ENCODE measurements at places on chromosomes 3 and 15. TPM values are rescaled to one million over a fixed set of nuclear protein-coding genes. Genes with fewer than 3 reads are reported as not detected.

- no peak for DNase-seq
These were observed 64.0 kb upstream of the SKOR1 start for GRCh38 chr15:67761343-67761742.

CD96 gene
- 0.09 TPM for total RNA-seq

GRCh38 chr15:67415181-67415580 is 105.8 kb upstream of the C15orf61 start:
- no peak for DNase-seq

- no peak for DNase-seq
These were observed 121.5 kb upstream of the SATB1 start for GRCh38 chr3:18546632-18547031.

COL6A6 gene
- 18.6 TPM for total RNA-seq

DNA sequence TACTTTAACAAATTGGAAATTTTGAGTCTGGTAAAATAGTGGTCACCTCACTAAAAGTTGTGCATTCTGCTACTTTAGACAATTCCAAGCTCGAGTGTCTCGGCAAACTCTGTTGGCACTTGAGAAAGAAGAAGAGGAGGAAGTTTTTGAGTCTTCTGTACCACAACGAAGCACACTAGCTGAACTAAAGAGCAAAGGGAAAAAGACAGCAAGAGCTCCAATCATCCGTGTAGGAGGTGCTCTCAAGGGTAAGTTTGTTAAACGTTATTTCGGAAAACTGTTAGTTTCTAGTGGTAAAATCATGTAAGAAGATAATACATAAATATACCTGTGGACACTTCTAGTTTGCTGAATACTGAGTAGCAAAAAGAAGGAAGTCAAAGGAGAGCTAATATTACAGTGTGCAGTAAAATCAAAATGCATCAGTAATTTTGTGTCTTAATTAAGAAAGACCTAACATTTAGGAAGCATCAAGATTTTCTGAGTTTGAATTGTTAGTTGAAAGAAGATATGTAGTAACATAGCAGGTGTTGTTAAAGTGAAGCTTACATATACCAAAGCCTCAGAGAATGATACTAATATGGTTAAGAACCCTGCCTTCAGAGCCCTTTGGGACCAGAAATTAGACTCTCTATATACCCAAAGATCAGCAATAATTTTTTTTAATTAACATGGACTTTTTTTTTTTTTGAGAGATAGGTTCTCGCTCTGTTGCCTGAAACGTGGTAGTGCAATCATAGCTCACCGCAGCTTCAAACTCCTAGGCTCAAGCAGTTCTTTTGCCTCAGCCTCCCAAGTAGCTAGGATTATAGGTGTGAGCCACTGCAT is 23.0 kb downstream of the BUB1B start:
- DNase-seq, result no peak

- DNase-seq, result no peak
These were observed 408.2 kb upstream of the THBS1 start for GRCh38 chr15:39172380-39173281.

- DNase-seq, result peak; percentile 64
These were observed 270.6 kb upstream of the TPRG1 start for GRCh38 chr3:188901126-188901525.

- DNase-seq, result no peak
These were observed 116.4 kb upstream of the ARHGEF3 start for GRCh38 chr3:56918111-56918568.

- DNase-seq, result no peak
These were observed 142.1 kb downstream of the NUP210 start for GRCh38 chr3:13277860-13278531.

- no peak for DNase-seq
These were observed 24.1 kb upstream of the NEDD4 start for GRCh38 chr15:56017511-56017910.

PLIN1 gene
- total RNA-seq, result 0.41 TPM

DNA sequence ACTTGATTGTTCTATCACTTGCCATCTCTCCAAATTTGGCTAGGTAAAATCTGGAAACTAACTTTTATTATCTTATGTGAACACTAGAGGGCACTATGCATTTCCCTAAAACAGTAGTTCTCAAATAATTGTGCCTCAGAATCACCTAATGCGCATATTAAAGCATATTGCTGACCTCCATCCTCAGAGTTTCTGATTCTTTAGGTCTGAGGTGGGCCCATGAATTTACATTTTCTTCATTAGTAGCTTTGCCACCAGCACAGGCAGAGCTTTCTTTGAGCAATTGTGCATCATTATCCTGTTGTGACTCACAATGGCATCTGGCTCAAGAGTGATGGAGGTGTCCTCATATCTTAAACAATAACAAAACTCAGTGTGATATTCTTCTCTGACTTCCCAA is 17.5 kb upstream of the BCHE start:
- DNase-seq, result peak; percentile 34

DNA sequence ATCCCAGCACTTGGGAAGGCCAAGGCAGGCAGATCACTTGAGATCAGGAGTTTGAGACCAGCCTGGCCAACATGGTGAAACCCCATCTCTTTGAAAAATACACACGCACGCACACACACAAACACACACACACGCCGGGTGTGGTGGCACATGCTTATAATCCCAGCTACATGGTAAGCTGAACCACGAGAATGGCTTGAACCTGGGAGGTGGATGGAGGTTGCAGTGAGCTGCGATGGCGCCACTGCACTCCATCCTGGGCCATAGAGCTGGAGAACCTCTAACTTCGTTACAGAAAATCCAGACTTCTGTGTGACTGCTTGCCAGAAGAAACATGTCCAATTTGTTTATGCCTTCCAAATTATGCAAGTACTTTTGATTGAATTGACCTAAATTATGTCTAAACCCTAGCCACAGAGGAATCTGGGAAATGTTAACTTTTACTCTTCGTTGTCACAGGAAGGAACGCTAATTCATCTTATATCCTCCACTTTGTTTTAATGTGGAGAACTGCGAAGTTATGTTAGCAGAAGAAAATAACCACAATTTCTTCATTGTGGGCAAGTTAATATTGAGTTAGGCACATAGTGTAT is 21.7 kb downstream of the TRIM59 start:
- DNase-seq, result no peak

CPNE9 gene
- total RNA-seq, result not detected

BNC1 gene
- total RNA-seq, result 0.27 TPM

GRCh38 chr3:105553851-105554250 is 187.1 kb downstream of the ALCAM start:
- DNase-seq, result peak; percentile 5

DNA sequence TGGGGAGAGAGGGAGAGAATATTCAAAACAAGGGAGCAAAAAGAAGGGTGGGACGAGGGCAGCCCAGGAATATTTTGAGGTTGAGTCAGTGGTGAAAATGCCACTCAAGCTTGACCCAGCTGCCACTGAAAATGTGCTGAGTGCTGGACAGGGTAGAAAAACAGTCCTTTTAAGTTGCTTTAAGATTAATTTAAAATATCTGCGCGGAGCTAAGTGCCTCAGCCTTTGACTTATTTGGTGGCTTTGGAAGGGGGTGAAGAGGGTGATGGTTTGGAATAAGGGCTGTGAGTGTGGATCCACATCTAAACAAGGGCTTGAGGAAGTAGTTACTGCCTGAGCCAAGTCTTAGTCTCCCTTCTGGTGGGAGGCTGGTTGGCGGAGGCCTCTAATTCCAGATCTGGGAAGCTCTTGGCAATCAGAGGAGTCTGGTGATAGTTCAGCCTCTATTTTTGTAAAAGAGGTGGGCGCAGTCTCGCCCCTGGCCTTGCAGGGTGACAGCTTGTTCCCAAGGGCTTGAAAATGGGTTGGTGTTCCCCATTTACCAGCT is 280.8 kb upstream of the ROPN1 start:
- DNase-seq, result no peak

- DNase-seq, result no peak
These were observed 44.8 kb downstream of the FOXL2 start for GRCh38 chr3:138902171-138902570.

- DNase-seq, result peak; percentile 38
These were observed 3.2 kb downstream of the SENP7 start for GRCh38 chr3:101509811-101510210.

- no peak for DNase-seq
These were observed 65.9 kb upstream of the IGSF10 start for GRCh38 chr3:151526757-151527156.

PLSCR1 gene
- total RNA-seq, result 173 TPM

PLD1 gene
- total RNA-seq, result 23.1 TPM

GRCh38 chr3:14602804-14603644 is 48.5 kb upstream of the CCDC174 start:
- DNase-seq, result no peak

PLA2G4E gene
- total RNA-seq, result not detected

GRCh38 chr15:31084176-31084575 is 17.3 kb downstream of the TRPM1 start:
- no peak for DNase-seq

GRCh38 chr3:42195879-42196330 is 70.1 kb downstream of the CCK start:
- peak; percentile 38 for DNase-seq

NR2E3 gene
- 0.63 TPM for total RNA-seq

SLC22A13 gene
- total RNA-seq, result 0.45 TPM

- peak; percentile 43 for DNase-seq
These were observed at the start of gene SPESP1 for GRCh38 chr15:68930268-68931022. Gene SPESP1 (plus strand): TSS chr15:68930525. CDS start chr15:68930654, 129 bp downstream.

DNA sequence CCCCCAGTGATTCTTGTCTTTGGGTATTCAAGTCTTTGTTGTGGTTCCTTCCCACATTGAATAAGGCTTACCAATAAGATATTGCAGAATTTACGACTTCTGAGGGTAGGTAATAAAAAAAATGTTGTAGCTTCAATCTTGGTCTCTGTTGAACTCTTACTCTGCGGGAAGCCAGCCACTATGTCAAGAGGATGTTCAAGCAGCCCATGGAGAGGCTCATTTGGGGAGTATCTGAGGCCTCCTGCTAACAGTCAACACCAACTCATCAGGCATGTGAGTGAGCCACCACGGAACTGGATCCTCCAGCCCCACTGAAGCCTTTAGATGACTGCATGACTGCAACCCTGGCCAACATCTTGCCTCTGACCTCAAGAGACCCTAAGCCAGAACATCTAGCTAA is 3.2 kb upstream of the TBC1D23 start:
- peak; percentile 15 for DNase-seq

TBC1D23 gene
- 76.4 TPM for total RNA-seq

SAMD7 gene
- total RNA-seq, result not detected

Data from fibroblast of the aortic adventitia (primary cell).